Central memory CD8-positive, alpha-beta T cell (primary cell): ENCODE measurements at places on chromosomes 16 and 17.

- DNase-seq: no peak
Measured at GRCh38 chr16:12868169-12868568, 33.2 kb upstream of the SHISA9 start.

DNA sequence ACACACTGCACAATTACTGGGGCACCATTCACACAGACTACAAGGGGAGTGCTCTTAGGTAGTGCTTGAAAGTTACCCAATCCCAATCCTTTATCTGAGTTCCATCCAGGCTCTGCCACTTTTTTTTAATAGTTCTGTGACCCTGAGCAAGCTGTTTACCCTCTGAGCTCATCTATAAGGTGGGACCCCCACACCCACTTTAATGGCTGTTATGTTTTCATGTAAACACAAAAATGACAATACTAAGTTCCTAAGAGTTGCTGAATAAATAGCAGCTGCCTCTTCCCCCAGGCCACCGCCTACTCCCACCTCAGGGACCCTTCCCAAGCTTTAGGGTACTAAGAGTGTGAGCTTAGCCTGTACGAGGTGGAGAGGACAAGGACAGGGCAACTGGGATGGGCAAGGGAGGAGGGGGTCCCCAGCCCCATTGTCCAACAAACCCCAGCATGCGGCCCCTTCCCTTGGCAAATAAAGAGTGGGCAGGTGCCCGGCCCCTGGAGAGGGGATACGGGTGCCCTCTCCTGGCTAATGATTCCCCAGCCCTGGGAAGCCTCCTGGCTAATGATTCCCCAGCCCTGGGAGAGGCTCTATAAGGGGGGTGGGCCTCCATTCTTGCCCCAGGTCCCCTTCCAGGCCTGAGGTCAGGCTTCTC is 14.6 kb downstream of the SLC13A2 start:
- DNase-seq: no peak

GRCh38 chr16:1766231-1766630 is 5.1 kb downstream of the NME3 start:
- DNase-seq: no peak

- no peak for DNase-seq
Measured at GRCh38 chr16:89318871-89319630, 101.5 kb downstream of the ZNF778 start.
